ENCODE measurements at places on chromosomes 6 and 20.

DNA sequence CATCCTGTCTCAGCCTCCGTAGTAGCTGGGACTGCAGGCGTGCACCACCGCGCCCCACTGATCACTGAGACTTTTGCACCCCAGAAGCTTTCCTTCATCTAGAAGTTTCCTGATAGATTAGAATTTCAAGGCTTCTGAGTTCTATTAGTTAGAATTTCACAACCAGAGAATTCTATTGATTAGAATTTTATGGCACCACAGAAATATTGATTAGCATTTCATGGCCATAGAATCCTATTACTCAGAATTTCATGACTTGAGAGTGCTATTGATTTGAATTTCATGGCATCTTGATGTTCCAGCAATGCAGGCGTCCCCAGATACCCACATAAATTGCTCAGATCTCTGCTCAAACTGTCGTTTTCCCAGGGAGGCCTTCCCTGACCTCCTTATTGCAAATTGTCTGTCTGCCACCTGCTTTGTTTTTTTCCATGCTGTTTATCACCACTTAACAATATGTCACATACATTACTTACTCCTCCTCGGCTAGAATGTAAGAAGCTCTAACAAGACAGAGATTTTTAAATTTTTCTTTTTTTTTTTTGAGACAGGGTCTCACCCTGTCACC lies 16.9 kb upstream of the CBFA2T2 start:
- no peak for ATAC-seq

GRCh38 chr20:13348311-13349234 lies 127.5 kb downstream of the ISM1 start:
- ATAC-seq, result no peak

- no peak for ATAC-seq
Observed at GRCh38 chr6:19723545-19723944, 113.6 kb upstream of the ID4 start.

- ATAC-seq, result no peak
Observed at GRCh38 chr20:2136275-2136674, 34.6 kb downstream of the STK35 start.

GRCh38 chr6:108750801-108751200 lies 97.4 kb upstream of the ARMC2 start:
- ATAC-seq, result no peak

- no peak for ATAC-seq
Observed at GRCh38 chr20:47049771-47050170, 155.1 kb downstream of the EYA2 start.

DNA sequence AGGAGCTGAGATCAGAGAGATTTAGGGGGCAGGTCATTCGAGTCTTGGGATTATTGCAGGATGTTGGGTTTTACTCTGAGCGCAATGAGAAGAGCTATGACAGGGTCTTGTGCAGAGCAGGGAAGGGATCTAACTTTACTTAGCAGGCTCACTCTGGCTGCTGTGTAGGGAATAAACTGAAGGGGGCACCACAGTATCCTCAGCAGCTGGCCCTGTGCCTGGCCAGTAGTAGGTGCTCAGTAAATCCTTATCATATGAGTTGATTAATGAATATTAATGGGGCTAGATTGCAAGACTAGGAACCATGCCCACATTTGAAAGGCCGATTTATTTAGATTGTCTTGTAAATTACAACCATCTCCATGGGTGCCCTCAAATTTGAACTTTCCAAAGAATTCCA lies 4.6 kb upstream of the MDGA1 start:
- ATAC-seq, result no peak

DNA sequence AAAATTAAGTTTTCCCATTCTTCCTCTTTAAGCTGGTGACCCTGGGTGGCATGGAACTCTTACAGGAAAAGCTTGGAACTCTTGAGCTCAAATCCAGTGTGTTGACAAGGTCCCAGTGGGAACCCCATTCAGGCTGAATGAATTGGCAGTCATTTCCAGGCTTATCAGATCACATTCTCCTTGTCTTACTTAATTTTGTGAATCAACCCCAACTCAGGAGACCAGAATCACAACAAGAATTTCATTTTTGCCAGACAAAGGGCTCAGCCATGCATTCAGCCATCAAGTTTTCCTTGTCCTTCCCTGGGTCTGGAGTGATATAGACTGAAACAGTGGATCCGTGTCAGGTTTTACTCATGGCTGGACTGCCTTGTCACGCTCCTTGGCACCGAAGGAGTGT lies 92.1 kb upstream of the EEF1E1 start:
- ATAC-seq, result no peak

- ATAC-seq, result no peak
Observed at GRCh38 chr6:158751224-158751623, 67.9 kb downstream of the EZR start.

GRCh38 chr20:49313283-49313682 lies 35.4 kb upstream of the ZNFX1 start:
- ATAC-seq, result no peak

DNA sequence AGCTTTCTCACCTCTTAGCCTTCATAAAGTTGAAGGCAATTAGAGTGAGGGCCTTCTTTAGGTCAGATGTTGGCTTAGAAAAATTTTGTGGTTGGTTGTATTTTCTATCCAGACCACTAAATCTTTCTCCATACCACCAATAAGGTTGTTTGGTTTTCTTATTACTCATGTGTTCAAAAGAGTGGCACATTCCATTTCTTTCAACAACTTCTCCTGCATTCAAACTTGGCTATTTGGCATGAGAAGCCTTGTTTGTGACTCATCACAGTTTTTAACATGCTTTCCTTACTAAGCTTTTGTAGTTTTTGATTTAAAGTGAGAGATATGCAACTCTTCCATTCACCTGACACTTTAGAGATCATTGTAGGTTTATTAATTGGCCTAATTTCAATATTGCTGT lies 949.6 kb downstream of the TBC1D32 start:
- no peak for ATAC-seq

DNA sequence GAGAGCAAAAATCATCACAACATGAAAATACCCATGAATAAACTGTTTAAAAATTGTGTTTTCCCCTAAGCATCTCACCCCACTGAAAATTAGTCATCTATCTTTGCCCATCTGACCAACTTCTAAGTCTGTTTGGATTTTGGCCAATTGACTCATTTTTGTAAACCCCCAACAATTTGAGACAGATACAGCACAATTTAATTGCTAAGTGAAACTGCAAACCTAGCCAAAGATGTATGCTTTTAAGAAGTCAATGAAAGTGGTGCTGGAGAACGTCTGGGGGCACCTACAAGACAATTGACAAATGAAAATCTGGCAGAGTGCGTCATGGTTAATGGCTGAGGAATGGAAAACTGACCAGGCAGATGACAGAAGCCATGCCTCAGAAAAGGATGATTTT lies 30.9 kb upstream of the SLC24A3 start:
- ATAC-seq, result no peak

- ATAC-seq, result no peak
Observed at GRCh38 chr6:169409742-169410312, 156.2 kb upstream of the THBS2 start.

GRCh38 chr6:105212587-105212986 lies 32.8 kb upstream of the POPDC3 start:
- no peak for ATAC-seq

All from activated CD4-positive, CD25-positive, alpha-beta regulatory T cell treated with anti-CD3 and anti-CD28 coated beads, Interleukin-2, amount 50 U/mL, for 24 hours (primary cell).